NCI-H2029 (cell line): ENCODE measurements at places on chromosomes 11 and 22.
A peak's percentile ranks its signal among the peaks of the same experiment; 100 is the strongest.

DNA sequence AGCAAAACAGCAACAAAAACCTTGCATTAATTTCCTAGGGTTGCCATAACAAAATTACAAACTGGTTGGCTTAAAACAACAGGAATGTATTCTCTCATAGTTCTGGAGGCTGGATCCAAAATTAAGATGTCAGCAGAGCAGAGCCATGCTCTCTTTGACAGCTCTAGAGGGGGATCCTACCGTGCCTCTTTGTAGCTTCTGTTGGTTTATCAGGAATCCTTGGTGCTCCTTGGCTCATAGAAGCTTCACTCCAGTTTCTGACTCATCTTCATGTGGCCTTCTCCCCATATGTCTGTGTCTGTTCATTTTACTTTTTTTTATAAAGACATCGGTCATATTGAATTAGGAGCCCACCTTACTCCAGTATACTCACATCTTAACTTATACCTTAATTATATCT, 90.5 kb upstream of the POU2AF2 start:
- no peak for DNase-seq

DNA sequence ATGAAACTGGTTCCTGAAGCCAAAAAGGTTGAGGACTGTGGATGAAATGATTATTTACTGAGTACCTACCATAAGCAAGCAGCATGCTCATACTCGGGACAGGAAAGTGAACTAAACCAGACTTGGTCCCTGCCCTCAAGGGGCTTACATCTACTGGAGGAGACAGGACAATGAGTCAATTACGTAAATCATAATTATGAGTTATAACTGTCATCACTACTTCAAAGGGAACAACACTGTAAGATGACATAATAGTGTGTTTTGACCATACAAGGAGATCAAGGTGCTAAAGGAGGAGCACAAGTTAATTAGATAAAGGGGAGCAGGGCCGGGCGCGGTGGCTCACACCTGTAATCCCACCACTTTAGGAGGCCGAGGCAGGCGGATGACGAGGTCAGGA, 2.5 kb downstream of the FAM227A start:
- DNase-seq: no peak

DNA sequence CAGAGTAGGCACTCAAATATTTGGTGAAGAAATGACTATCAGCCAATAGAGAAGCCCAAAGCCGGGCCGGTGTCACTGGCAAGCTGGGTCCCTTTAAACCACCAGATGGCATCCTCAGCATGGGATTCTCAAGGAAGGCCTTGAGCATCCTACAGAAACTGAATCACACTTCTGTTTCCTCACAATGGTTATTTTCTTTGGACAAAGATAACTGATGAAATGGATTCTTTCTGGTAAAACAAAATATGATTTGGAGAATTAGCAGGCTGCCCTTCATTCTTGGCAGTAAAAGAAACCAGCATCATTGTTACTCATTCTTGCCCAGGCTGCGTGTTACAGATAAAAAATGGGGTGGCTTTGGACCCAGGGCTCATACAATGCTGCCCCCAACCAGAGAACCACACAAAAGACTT, 30.3 kb upstream of the ASPHD2 start:
- DNase-seq: peak; percentile 35

- DNase-seq: no peak
Measured at GRCh38 chr22:41245917-41246499, 5.3 kb upstream of the CHADL start.

GRCh38 chr22:31279821-31280505, 12.3 kb downstream of the PIK3IP1 start:
- DNase-seq: no peak

GRCh38 chr11:78082146-78082545, 2.5 kb upstream of the NDUFC2 start:
- DNase-seq: no peak

DNA sequence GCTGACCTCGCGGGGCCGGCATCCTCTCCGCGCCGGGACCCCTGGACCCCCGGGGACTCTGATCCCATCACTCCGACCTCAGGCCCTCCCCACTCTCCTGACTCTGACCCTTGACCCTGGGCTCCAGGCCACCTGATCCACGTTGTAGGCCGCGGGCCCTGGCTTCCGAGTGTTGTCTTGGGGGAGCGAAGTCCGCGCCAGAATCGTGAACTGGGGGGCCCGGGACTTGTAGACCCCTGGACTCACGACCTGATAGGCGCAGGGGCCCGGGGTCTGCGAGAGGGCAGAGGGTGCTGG, 716 bp upstream of the TYMP start:
- DNase-seq: no peak

- peak; percentile 64 for DNase-seq
Measured at GRCh38 chr11:469684-470560, 19.8 kb downstream of the PTDSS2 start.

- no peak for DNase-seq
Measured at GRCh38 chr11:29435421-29435820, 581.4 kb downstream of the KCNA4 start.

DNA sequence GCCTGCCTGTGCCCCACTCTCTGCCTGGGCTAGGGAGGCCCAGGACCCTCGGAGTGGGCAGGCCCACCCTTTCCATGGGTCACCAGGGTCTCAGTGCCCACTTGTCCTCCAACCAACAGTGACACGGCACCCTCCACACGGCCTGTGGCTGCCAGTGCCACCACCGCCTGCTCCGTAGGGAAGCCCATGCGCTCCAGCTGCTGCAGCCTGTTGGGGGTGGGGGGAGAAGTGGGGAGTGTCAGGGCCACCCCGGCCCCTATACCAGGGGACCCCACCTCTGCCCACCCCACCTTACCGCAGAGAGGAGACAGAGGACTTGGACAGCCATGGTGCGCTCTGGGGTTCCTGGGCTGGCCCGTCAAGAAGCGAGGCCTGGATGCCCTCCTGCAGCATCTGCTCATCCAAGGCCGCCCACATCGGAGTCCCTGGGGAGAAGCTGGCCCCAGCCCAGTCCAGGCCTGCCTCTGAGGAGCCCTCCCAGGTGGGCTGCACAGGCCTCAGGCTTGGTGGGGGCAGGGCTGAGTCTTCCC, 7.7 kb downstream of the RHBDD3 start:
- DNase-seq: no peak

DNA sequence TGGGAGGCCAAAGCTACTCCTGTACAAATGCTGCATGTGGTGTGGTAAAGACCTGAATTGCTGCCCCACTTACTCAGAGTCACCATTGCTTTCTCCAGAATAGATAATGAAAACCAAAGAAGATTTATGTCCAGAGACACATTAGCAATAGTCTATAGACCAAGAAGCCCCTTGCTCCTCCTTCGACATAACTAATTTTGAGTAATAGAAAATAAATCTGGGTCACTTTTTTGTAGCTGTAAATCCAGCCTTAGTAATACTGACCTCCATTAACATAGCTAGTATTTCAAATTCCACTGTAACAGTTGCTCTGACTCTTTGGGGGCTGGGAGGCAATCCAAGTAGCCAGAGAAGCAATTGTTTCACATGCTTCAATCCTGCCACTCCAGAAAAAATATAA, 145.9 kb downstream of the MAML2 start:
- DNase-seq: no peak

DNA sequence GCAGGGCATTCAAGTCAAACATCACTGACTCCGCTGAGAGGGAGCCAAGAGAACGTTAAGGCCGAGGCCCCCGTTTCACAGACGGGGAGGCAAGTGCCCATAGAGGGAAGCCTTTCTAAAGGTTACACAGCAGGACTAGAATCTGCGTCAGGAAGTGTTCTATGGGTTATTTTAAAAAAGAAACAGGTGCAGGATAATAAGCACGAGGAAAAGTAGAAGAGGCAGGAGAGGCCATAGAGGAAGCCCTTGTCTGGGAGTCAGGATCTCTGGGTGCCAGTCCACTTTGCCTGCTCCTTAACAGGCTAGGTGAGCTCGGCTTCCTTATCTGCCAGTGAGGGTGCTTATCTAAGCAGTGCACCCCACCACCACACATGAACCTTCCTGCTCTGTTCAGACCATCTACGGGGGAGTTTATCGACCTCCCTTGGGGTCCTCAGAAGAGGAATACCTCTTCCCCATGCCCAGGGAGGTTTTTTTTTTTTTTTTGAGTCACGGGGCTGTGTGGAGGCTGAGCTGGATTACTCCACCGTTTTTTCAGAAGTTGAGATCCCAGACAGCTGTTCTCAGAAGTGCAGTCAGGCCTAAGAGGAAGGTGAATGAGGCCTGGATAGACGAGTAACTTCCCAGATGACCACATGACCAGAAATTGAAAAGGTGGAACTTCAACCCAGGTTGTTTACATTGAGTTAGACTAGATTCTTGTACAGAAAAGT, 1.2 kb upstream of the FCHSD2 start:
- DNase-seq: no peak

DNA sequence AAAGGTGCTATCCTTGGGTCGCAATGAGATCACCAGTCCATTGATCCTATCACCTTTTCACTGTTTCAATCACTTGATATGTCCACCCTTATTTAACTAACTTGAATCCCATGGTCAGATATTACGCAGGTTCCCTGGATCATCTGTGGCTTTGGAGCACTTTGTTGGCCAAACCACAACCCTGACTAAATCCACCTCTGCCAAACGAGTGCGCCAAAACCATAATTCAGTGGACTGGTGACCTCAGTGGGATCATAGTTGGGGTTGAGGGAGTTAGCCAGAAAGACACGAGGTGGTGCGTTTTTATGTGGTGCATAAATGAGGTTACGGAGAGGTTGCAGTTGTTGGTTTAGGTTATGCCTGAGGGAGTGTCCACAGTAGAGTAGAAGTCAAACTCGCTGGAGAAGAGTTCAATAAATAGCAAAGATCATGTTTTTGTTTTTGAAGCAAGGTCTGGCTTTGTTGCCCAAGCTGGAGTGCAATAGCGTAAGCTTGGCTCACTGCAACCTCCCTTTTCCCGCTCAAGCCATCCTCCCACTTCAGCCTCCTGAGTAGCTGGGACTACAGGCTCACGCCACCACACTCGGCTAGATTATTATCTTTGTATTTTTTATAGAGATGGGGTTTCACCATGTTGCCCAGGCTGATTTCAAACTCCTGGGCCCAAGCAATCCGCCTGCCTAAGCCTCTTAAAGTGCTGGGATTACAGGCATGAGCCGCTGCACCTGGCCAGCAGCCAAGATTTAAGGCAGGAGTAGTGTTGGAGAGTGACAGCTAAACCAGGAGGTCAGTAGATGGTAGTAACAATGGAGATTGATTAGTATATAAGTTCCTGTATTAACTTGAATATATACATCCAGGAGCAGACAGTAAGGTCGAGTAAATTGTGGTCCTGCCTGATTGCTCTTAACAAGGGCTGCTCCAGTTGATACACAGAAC, 4.5 kb downstream of the FOXR1 start:
- no peak for DNase-seq

- no peak for DNase-seq
Measured at GRCh38 chr11:8775332-8775731, 92.7 kb downstream of the RPL27A start.

DNA sequence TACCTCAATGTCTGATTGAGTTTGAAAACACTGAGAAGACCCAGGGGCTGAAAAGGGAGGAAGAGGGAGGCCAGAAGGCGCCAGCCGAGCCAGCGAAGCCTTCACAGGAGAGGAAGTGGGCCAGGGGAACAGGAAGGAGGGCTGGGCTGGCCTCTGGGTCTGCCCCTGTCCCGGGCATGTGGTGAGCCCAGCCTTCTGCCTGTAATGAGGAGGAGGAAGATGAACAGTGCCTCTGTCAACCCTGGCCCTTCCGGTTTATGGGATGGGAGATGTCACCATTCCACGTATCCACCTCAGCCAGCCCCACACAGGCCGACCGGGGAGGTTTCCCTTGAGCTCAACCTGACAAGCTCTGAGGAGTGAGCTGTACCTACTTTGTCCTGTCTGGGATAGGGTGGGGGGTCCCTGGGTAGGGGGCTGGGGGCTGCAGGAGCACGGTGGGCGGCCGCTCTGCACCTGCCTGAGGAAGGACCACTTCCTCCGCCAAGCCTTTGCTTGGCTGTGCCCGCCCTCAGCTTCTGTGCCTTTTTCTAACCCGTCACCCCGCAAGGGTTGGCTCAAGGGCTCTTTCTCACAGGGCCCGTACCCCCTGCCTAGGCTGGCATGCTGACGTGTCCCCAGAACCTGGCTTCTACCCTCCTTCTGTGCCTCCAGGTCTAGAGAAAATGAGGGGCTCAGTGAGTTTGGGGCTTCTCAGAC, 2.0 kb downstream of the PARVG start:
- no peak for DNase-seq

- no peak for DNase-seq
Measured at GRCh38 chr22:33866511-33866910, 53.8 kb downstream of the LARGE1 start.

DNA sequence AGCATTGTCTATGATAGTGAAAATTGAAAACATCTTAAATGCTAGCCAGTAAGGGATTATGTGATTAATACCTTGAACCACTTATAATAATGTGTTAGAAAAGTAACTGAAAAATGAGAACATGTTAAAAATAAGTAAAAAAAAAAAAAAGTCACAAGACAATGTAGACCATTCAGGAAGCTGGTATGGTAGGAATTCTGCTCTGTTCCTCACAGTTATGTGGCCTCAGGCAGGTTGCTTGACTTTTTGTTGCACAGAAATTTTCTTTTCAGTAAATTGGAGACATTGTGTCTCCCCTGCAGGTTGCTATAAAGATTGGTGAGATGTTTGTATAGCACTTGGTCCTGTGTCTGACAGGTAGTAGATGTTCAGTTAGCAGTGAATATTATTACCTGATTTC, 17.3 kb upstream of the PLET1 start:
- no peak for DNase-seq

GRCh38 chr11:12117611-12118010, 7.2 kb downstream of the MICAL2 start:
- DNase-seq: no peak

- DNase-seq: no peak
Measured at GRCh38 chr11:103619938-103620337, 416.5 kb upstream of the DDI1 start.

- DNase-seq: no peak
Measured at GRCh38 chr11:35723913-35724312, 61.3 kb downstream of the TRIM44 start.

DNA sequence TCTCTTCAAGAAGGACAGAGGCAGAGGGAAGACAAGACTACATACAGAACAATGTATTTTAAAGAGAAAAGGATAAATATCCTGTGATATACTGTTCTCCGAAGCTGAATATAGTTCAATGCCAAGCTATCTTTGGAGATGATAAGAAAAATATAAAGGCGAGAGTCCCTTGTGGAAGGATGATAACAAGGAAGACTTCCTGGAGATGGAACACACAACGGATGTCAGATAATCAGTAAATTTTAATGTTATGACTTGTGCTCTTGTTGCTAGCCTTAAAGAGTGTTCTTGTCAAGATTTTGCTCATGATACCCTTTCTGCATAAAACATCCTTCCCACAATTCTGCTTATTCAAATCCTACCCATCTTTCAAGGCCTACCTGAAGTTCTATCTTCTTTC, 6.8 kb upstream of the CTR9 start:
- no peak for DNase-seq
